M059J (cell line): ENCODE measurements at places on chromosomes 12 and 14. TPM values are rescaled to one million over a fixed set of nuclear protein-coding genes. Genes with fewer than 3 reads are reported as not detected.

The MUCL1 gene
- not detected in 2 replicates for total RNA-seq

GRCh38 chr14:69154779-69155178 lies 1.9 kb upstream of the DCAF5 start:
- no peak for DNase-seq

DNA sequence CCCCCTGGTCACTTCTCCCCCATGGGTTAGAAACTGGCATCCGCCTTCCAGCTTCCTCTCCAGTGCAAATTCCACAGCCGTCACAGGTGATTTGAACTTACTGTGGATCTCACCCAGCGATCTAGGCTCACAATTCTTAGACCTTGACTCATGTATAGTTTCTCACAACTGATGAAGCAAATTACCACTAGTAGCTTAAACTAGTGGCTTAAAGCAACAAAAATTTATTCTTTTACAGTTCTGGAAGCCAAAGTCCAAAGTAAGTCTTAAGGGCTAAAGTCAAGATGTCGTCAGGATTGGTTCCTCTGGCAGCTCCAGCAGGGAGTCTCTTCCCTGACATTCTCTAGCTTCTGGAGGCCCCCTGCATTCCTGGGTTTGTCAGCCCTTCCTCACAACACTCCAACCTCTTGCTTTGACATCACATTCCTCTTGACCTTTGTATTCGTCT lies 117.4 kb downstream of the KTN1 start:
- peak; percentile 5 for DNase-seq

The CPNE6 gene
- not detected in 2 replicates for total RNA-seq

GRCh38 chr14:49396801-49397200 lies 189.4 kb downstream of the RPS29 start:
- no peak for DNase-seq

- DNase-seq = peak; percentile 4
These were observed 34.9 kb downstream of the RERGL start for GRCh38 chr12:18054925-18055619.

- DNase-seq = no peak
These were observed 21.4 kb downstream of the CCDC62 start for GRCh38 chr12:122795807-122796206.

DNA sequence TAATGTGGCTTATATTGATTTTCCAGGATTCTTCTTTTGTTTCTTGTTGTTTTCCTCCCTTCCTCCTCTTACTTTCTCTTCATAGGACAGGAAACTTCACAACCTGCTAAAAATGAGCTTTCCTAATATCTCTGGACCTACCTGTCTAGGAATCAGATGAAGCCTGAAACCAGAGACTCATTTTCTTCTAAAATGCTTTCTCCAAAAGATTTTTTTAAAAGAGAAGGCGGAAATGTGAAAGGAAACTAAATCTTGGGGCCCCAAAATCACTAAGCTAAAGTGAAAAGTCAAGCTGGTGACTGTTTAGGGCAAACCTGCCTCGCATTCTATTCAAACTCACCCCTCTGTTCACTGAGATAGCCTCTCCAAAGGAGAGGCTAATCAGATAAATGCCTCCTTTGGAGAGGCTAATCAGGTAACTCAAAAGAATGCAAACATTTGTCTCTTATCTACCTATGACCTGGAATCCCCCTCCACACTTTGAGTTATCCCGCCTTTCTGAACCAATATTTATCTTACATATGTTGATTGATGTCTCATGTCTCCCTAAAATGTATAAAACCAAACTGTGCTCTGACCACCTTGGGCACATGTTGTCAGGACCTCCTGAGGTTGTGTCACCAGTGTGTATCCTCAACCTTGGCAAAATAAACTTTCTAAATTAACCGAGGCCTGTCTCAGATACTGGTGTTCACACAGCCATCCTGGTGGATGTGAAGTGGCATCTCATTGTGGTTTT lies 72.7 kb upstream of the HECTD1 start:
- DNase-seq = no peak

GRCh38 chr12:40253936-40254335 lies 29.1 kb downstream of the LRRK2 start:
- no peak for DNase-seq

The KRT84 gene
- not detected in 2 replicates for total RNA-seq

The TAS2R42 gene
- total RNA-seq = not detected in 2 replicates

GRCh38 chr12:9634969-9635754 lies 27.4 kb upstream of the KLRB1 start:
- no peak for DNase-seq

The FAIM2 gene
- total RNA-seq = 0.34 and 0.49 TPM in 2 replicates

DNA sequence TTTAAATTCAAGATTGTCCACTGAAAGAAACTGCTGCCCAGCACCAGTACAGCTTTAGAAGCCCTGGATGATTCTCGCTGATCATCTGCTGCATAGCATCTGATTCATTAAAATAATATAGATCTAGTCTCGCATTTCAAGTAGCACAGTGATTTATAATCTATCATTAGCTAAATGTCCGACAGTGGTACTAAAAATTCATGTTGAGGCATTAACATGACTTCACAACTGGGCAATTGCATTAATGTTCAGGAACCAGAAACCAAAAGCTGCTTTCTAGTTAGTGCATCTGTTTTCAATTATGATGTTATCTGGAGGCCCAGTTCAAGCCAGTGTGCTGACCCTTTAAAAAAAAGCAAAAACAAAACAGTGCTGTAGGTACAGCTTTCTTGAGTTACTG lies 1987.2 kb upstream of the SEL1L start:
- no peak for DNase-seq

GRCh38 chr14:87687420-87687819 lies 305.6 kb downstream of the GALC start:
- DNase-seq = no peak

GRCh38 chr12:21800011-21800410 lies 25.5 kb upstream of the KCNJ8 start:
- DNase-seq = no peak

DNA sequence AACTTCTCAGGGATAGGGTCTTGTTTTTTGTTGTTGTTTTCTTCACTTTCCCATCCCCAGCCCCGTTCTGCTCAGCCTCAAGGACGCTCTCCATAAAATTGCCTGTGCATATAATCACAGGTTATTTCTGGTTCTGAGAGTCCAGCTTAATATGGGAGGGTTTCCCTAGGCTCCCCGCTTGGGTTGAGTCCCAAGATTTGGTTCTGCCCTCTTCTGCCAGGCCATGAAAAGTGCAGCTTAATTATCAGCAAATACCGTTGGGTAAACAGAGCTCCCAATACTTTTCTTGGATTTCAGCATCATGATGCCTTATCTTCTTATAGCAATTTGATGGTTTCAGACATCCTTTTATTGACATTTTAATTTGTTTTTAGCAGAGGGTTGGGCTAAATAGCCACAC lies 75.6 kb downstream of the GRIN2B start:
- no peak for DNase-seq

The LBHD2 gene
- not detected in 2 replicates for total RNA-seq

The PPP1R1A gene
- total RNA-seq = not detected in 2 replicates

The OR10G3 gene
- total RNA-seq = not detected in 2 replicates

The P2RX4 gene
- total RNA-seq = 29.6 and 34.2 TPM in 2 replicates

- DNase-seq = no peak
These were observed 9.4 kb upstream of the ACVR1B start for GRCh38 chr12:51942056-51942455.

DNA sequence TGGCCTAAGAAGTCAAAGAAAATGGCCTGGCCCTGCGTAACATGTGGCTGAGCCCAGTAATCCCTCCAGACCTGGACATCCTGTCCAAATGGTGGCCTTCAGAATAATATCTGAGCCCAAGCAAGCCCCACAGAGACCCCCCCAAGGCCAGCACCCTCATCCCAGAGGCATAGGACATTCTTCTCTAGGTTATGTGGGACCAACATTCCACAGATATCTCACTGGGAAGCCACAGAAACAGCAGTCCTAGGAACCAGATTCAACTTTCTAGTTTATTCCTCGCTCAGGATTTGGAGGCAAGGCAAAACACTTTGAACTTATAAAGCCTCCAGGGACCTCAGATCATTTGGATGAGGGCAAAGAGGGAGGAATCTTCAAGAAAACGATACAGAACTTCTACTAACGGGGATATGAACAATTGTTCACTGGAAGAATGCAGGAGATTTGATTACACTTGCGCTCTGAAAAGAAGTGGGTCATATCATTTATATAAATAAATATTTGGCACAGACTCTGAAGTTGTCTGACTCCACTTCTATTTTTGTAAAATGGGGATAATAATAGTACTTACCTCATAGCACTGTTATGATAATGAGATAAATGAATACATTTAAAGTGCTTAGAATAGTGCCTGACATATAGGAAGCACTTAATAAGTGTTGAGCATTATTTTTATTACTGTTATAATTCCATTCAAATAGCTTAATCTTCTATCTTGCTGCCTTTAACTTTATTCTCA lies 171.5 kb downstream of the NUAK1 start:
- no peak for DNase-seq

DNA sequence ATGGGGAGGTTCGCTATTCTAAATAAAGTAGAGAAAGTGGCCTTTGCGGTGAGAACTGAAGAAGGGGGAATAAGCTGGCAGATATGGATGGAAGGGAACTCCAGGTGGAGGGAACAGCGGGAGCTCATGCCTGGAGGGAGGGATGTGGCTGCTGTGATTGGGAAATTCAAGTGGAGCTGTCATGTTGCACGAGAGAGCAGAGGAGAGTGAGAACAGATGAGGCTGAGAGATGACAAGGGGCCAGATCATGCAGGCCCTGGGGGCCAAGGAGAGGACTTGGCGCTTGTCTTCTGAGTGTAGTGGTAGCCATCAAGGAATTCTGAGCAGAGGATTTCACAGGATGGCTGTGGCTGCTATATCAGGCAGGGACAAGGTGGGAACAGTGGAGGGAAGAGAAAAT lies 35.0 kb downstream of the TGFB3 start:
- no peak for DNase-seq

The AKAP6 gene
- total RNA-seq = 27.4 and 40.6 TPM in 2 replicates

The BATF gene
- total RNA-seq = 1.9 TPM in 1 of 2 replicates, not detected in the other

DNA sequence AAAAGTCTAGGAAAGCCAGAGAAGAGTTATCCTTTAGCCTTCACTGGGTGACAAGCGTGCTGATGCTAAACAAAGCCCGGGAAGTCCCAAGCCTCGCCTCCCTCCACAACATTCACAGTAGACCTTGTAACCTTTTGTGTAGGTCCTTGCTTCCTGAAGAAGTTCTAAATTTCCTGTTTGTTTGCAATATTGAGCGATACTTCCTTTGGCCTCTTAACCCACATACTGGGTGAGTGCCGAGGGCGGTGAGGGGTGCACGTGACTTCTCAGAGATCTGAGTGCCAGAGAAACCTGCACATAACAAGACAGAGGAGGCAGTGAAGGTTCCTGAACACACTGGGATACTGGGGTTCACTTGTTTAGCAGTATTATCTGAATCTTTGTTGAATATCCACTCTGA lies 134.3 kb downstream of the PLXNC1 start:
- DNase-seq = no peak

GRCh38 chr12:125355614-125356013 lies 290.4 kb downstream of the AACS start:
- no peak for DNase-seq

DNA sequence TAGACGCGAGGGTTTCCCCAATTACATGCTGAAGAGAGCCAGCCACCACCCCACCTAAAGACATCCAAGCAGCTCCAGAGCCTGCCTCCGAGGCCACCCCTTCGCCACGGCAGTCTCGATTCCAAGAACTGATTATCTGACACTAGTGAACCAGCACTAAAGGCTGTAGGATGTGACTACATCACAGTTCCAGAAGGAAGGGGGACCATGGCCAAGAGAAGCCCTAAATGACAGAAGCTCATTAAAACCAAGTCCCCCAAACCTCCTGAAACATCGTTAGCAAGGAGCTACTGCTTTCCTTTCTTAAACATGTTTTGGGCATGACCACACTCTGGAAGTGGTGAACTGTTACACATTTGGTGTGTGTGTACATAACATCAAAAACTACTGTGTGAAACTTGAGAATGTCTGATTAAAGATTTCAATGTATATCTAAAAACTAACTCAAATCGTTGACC lies 88.2 kb downstream of the DUSP16 start:
- DNase-seq = no peak

The OR6C3 gene
- not detected in 2 replicates for total RNA-seq

- DNase-seq = peak; percentile 64
These were observed 15.2 kb upstream of the PEBP1 start for GRCh38 chr12:118120579-118121363.

The PROX2 gene
- not detected in 2 replicates for total RNA-seq

The MYH6 gene
- not detected in 2 replicates for total RNA-seq

The ITGA5 gene
- 419 and 625 TPM in 2 replicates for total RNA-seq

DNA sequence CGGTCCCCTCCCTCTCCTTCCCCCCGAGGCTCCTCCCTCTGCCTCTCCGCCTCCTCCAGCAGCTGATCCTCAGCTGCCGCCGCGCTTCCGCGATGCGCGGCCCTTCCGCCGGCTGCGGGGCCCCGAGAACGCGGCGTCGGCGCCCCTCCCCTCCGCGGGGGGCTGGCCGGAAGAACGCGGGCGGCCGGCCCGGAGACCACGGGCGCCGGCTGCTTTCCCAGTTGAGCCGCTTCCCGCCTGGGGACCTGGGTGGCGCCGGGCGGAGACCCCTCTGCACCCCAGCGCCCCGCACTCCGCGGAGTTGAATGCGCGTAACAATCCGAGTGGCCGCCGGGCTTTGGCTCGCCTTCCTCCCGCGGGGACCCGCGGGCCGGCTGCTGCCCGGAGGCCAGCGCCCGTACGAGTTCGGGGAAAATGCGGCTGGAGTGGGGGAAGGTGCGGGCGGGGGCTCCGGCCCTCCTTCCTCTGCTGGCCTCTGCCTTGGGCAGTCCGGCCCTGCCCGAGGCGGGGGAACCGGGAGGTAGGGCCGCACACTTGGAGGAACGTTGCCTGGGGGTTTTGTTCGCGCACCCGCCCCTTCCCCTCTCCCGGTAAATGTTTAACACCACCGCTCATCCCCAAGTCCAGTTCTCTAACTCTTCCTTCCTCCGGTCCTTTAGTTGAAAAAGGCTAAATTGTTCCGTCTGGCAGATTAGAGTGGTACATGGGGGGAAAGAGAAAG lies 393 bp upstream of the DCAF5 start:
- DNase-seq = peak; percentile 93

The GPR132 gene
- total RNA-seq = 0.44 TPM in 1 of 2 replicates, not detected in the other

The PUS1 gene
- total RNA-seq = 9.3 and 10.3 TPM in 2 replicates
